CD14-positive monocyte (primary cell): ENCODE measurements at places on chromosomes 3 and 15.

DNA sequence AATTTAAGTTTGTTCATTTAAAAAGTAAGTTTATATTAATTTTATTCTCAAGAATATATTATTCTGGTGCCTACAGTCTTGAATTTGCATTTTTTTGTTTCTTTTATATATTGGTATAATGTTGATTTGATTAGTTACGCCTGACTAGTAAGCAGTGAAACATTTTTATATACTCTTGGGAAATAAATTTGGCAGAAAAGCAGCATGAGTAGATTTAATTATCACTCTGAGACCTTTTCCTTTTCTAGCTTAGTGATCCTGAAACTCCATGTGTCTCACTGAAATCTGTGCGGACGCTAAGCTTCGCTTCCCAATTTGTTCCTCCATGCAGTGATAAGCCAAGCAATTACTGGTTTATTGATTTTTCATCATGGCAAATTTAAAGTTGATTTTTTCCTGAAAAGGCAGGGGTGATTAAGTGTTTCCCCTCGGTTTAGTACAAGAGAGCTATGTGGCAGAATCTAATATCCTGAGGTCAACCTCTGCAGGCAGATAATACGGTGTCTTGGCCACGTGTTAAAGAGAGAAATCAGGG, 87.2 kb upstream of the MLF1 start:
- no peak for DNase-seq

DNA sequence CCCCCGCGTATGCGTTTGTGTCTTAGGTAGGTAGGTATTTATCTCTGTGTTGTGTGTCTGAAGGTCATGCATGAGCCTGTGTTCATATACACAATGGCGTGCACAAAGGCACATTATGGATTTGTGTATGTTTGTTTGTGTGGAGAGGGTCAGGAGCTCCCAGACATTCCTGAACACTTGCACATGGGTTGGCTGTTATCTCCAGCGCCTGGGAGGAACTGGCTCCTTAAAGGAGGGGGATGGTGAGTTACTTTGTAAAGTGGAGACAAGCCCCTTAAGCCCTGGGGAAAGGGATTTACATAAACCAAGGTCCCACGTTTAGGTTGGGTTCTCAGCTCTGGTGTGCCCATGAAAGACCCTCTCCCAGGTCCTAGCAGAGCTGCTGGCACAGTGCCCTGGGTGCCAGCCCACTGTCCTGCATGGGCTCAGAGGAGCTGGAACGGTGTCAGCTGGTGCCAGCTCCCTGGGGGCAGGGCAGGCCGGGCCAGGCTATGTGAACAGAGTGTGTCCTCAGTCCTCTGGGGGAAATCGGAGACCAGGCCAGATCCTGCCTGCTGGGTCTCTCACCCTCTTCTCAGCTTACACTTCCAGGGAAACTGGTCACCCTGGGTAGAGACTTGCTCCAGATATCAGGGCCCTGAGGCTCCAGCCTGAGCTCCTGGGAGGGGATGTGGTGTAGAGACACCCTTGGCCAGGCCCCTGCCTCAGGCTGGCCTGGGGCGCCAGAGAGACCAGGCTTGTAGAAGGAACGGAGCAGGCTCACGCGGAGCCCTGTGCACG, 25.1 kb downstream of the SNX33 start:
- DNase-seq = no peak

- DNase-seq = no peak
These were observed 9.0 kb downstream of the UROC1 start for GRCh38 chr3:126508564-126508964.

- no peak for DNase-seq
These were observed 129.6 kb upstream of the AGBL1 start for GRCh38 chr15:85950101-85950500.

- no peak for DNase-seq
These were observed 330.7 kb upstream of the TPM1 start for GRCh38 chr15:62711691-62712454.

DNA sequence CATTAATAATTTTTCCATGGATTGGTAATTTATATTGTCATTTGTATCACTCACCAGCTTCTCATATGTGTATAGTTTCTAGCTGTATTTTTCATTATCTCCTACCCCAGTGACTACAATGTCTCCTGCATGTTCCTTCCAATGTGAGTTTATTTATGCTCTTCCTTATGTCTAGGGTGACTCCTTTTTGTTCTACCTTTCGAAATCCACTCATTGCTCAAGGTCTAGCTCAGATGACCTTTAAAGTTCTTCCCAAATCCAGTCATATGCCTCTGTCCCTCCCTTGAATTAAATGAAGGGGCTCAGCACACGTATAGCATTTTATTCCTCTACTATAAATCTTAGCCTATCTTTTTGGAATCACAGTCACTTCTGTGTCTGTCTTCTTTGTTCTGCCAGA, 53.0 kb downstream of the TMEM45A start:
- no peak for DNase-seq

DNA sequence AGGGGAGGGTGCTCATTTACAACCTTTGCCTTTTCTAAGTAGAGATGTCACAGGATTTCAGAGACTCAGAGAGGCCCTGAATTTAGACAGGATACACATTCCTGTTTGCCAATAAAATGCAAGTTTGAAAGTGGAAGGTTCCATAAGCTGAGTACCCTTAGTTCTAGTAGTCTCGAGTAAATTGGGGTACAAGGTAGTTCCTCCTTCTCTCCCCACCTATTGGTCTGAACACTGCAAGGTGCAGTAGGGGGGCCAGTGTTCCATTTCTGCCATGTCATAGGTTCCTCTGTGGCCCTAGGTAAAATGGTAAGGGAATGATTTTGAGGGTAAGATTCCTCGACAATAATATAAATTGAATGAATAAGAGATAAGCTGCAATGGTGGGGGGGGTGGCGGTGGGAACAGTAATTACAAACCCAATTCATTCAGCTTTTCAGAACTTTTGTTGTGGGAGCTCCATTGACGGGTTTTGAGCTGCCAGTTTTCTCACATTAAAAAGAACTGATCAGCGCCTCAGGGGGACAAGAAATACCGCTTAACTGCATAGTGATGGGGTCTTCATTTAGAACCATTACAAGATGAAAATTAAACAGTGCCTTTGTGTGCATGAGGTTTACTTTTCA, 5.9 kb downstream of the SOX2 start:
- DNase-seq = no peak

- no peak for DNase-seq
These were observed 1389.8 kb upstream of the ALCAM start for GRCh38 chr3:103976931-103977339.

DNA sequence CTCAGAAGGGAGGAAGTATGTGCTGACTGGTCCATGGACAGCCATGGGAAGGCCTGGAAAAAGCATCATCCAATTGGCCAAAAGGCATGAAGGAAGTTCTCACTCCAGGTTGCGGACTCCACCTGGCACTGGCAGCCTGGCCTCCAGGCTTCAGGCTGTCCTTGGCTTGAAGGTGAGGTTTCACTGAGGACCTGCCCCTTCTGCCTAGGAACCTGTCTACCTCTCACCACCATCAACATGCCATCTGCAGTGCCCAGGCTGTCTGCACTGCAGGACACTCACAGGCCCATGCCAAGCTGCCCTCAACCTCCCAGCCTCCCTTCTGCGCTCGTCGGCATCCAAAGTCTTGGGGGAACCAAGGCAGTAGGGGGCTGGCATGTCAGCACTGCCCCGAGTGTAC, 51.1 kb downstream of the CEP70 start:
- no peak for DNase-seq

DNA sequence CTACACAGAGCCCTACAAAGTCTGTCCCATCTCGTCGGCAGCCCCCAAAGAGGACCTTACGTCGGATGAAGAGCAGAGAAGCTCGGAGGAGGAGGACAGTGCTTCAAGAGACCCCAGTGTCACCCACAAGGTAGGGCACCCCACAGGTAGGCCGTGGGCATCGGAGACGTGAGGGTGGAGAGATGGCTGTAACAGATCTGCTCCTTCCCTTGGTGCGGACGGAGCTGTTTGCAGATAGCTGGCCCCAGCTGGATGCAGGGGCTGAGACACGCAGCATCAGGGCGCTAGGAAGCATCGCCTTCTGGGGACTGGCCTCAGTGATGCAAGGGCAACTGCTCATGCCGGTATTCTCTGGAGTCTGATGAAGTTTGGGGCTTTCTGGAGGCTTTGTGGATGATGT, 45.4 kb downstream of the FGD5 start:
- no peak for DNase-seq

GRCh38 chr3:32186097-32186496, 52.4 kb upstream of the CMTM8 start:
- DNase-seq = no peak

- DNase-seq = no peak
These were observed 507.1 kb downstream of the IGSF11 start for GRCh38 chr3:118527514-118528044.

GRCh38 chr3:197463279-197463678, 92.5 kb downstream of the BDH1 start:
- no peak for DNase-seq

DNA sequence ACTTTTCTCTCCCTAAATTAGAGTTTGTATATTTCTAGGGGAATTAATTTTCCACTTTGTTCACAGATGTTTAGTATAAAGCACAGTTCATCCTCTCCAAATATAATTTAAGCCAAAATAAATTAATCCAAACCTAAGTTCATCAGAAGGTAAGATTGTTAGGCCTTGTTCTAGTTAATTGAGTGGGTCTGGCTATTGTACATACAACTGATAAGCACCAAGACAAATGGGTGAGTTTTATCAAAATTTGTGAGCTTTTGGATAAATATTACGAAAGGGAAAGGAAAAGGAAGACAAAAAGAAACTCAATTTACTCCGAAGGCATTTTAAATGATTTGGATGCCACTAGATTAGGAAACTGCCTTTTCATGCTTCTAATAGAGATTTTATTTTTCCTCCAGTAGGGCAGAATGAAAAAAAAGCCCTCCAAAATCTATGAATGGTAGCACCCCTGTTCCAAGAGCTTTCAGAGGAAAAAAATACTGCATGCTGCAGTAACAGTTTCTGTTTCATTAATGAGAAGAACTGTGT, 304.0 kb downstream of the ZNF385D start:
- DNase-seq = no peak

GRCh38 chr15:45434078-45434567, 55.8 kb upstream of the GATM start:
- no peak for DNase-seq

DNA sequence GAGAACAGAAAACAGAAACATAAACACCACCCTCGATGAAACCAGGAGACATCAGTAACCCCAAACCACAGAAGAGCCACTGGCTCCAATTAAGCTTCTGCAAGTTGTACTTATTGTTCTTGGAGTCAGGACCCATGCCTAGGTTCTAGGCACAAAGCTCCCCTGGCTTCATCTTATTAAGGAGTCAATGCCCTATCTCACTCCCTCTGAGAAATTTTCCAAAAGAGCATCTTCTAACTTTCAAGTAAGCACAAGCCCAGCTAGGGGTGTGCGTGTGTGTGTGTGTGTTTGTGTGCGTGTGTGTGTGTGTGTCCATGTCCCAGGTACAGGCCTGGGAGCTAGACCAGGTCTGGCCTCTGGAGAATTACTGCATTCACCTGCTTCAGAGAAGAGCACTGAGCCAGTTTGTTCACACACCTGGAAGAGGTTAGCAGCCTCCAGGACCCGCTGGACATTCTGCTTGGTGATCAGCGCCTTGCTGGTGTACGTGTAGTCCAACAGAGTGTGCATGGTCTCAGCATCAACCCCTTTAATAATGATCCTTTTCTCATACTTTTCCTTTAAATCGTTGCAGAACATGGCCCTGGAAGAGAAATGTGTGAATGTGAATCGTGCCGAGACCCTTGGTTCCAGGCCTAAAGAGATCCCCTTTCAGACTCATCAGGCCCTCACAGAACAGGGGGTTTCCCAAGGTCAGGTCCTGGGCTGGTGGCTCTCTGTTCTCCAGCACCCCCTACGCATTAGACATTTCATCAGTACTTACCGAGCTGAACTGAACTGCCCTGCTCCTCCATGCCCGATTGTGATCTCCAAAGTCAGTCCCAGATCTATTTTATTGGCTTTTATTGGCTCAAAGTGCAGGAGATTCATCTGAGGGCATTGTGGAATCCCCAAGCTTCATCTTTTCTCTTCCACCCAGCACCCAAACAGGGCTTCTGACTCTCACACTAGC, 27.8 kb downstream of the KLHL6 start:
- DNase-seq = no peak

DNA sequence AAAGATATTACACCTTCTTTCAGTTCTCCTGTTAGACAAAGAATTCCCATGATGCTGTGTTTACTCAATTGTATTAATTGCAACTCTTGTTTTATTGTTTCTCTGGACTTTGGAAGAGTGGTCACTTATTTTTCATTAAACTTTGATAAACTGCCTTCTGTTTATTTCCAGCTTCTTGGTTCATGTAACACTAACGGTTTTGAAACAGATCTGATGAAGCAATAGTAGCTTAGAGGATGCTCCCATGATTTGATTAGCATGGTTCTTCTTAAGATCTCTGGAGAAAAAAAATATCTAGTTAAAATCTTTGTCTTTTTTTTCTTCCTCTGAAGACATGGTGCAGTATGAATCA, 90.1 kb downstream of the FNDC3B start:
- DNase-seq = no peak

- peak; percentile 46 for DNase-seq
These were observed 218.3 kb upstream of the CFAP20DC start for GRCh38 chr3:59268170-59268569.

DNA sequence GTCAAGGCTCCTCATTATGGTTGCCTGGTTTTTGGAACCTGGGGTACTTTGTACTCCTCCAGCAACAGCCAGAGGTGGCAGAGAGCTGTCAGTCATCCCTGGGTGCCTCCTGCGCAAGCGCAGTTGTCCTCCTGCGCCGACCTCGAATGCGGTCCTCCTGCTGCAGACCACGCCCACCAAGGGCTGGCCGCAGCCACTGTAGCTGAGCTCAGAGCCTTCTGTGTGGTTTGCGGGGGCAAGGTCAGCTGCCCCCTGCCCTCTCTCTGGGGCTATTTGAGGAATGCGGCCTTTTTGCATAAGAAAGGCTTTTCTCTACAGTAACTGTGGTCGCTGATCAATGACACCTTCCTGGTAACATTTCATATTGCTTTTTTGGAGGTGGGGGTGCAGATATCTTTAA, 131.3 kb upstream of the SNRPN start:
- DNase-seq = no peak

GRCh38 chr15:74062236-74062635, 20.1 kb downstream of the GOLGA6A start:
- DNase-seq = no peak

DNA sequence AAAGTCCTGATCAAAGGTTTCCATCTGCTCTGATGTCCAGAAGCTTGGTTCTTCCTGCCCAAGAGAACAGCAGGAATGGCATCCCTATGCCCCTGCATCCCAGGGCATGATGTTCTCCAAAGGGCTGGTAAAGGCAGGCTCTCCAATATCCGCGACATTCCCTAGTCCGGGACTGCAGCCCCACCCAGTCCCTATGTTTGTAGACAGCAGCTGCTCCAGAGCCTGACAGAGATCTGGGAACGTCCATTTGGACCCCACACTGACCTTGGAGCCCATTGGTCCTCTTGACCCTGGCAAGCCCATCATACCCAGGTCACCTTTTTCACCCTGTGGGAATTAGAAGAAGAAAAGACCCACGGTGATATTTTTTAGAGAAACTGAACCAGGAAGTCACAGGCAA, 46.3 kb downstream of the COLQ start:
- DNase-seq = no peak

DNA sequence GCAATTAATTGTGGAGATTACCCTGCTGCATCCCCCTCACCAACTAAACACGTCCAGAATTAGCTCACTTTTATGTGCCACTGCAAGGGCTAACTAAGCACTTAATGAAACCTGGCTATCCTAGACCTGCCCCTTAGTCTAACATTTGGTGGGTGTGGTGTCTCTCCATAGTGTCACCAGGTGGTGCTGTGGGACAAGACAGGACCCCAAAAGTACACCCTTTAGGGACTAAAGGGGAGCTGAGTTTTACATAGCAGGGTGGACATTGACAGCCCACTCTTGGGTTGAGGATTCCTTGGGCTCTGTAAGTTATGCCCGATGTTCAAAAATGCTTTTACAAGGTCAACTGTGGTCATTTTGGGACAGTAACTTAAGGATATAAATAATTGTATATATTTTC, 5.7 kb downstream of the DUT start:
- no peak for DNase-seq
